Heart right ventricle (tissue), 16 donors: ENCODE measurements at places on chromosomes 16 and 17.

DNA sequence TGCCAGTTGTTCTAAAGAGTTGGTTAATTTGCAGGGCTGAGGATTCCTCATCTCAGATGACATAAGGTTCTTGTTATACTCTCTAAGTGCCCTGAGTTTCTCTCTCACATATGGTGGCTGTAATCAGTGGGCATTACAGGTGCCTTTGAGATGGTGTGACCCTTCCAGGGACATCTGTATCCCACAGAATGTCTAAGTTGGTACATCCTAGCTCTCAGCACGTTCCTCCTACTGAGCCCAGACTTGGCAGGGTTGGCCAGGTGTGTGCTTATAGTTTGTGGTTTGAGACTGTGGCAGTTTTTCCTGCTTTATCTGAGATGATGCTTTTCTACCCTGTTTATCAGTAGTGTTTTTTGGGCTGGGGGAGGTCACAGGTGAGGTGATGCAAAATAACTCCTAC lies 36.3 kb downstream of the SPECC1 start:
- DNase-seq = no peak

DNA sequence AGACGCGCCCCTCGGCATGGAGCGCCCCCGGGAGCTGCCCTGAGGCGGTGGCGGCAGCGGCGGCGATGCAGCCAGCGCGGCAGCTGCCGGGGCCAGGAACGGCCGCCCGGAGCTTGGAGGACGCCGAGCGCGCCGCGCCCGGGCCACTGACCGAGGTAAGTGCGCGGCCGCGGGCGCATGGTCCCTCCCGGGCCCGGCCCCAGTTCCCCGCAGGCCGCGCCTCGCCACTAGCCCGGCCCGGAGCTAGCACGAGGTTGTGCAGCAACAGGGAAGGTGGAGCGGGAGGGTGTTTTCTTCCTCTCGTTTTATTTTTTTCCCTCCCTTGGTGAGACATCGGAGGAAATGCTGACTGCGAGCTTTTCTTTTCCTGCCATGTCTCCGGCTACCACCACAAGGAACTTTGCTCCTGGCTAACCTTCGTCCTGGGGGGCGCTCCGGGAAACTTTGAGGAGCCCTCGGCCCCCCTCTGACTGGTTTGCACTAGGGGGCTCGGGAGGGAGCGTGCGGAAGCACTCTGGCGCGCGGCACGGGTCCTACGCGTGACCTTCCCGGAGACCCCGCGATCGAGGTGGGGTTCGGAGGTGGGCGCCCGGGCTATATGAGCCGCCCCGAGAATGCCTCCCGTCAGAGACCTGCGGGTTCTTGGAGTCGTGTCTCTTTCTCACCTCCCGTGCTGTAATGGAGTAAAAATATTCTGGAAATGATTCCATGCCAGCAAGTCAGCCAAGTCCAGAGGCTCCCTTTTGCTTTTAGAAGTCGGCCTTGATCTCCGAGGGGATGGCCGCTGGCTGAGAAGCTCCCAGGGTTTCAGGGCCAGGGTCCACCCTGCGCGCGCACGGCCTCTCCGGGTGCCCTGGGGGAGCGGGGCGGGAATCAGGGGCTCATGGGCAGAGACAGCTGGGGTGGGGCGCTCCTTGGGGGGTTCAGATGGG lies 868 bp downstream of the KCNJ12 start:
- peak; percentile 36 for DNase-seq

DNA sequence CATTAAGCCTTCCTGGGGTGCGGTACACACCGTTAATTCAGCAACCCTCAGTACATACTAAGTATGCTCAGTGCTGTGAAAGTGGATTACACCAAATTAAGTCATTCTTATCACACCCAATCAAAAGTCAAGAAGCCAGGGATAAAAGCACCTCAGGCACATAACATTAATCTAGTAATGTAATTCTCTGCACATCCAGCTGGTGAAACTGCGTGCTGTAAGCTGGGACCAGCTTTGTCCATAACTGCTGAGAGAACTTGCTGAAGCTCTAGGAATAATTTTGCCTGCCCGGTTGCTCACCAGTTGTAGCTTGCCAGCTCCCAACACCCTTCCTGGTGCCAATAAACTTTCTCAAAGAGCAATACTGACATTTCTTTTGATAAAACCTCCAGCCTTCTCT lies 44.9 kb downstream of the SLC47A1 start:
- no peak for DNase-seq

DNA sequence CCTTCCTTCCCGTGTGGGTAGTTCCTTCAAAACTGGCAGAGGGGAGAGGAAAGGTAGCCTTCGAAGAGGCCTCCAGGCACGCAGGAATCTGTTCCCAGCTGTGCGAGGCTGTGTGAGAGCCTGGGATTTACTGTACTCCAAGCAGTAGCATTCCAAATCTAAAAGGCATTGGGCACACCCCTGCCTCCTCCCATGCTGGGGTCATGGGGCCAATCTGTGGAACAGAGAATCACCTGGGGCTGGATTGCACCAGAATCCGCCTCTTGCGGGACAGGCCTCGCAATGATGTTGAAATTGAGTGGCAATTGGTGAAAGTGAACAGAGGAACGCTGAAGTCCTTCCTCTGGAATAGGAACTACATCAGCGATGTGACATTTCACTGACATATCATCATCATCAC lies 72.5 kb upstream of the IRX3 start:
- no peak for DNase-seq

DNA sequence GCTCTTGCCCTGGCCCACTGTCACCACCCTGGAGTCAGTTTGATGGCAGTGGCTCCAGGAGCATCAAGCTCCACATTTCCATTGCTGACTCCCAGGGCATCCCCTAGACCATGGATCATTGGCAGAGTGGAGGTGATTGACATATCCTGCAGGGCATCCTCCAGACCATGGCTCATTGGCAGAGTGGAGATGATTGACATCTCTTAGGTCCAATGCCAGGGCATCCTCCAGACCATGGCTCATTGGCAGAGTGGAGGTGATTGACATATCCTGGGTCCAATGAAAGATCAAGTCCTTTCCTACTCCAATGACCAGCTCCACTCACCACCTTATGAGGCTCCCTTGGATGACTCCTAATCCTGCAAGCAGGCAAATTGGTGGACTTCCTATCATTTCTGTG lies 174.3 kb upstream of the NLRP1 start:
- no peak for DNase-seq

DNA sequence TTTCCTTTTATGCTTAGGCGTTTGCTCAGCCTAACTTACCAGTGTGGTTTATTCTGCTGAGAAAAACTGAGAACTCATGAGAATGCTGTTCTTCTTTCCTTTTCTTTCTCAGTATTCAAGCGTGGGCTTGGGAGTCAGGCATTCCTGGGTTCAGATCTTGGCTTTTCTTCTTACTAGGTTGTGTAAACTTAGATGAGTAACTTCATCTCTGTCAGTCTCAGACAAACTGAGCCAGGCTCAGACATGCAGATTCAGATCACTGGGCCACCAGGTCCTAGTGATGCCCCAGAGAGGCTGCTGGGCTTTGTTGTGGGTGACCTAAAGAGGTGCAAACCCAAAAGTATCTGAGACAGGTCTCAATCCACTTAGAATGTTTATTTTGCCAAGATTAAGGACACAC lies 95.8 kb upstream of the MPHOSPH6 start:
- no peak for DNase-seq

GRCh38 chr17:1779571-1780131 lies 17.8 kb downstream of the SERPINF1 start:
- peak; percentile 85 for DNase-seq

DNA sequence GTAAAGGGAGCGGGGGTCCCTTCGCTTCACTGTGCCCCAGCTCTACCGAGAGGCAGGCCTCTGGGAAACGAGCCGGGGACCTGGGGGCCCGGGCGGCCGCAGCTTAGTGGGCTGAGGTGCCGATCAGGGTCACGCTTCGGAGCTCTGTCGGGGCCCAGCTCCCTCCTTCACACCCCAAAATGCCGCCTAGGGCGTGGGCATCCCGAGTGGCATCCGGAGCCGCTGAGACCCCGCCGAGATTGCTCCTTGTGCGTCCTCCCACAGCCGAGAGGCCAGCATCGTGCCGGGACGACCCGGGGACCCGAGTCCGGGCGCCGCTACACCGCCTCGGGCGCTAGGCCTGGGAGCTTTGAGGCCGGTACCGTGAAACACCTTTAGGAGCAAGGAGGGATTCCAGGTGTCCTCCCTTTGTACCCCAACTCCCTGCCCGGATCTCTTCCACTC lies 1.3 kb downstream of the SALL1 start:
- no peak for DNase-seq

GRCh38 chr16:88720396-88720970 lies 14.2 kb downstream of the CTU2 start:
- no peak for DNase-seq

GRCh38 chr17:58560511-58560910 lies 46.1 kb upstream of the MTMR4 start:
- DNase-seq = no peak

DNA sequence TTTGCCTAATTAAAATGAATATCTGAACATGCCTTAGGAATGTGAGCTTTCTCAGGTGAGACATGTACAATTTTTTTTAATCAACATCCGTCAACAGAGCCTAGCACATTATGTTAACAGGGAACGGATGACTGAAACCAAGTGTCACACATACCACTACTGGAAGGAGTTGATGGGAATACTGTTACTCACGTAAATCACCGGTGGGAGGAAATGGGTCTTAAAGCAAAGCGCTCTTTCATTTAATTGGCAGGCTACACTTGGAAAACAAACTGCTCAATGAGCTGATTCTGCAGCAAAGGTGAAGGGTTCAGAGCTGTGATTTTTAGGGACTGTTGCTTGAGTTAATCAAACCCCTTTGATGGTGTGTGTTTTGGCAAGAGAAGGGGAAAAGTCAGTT lies 4.8 kb downstream of the CPPED1 start:
- DNase-seq = no peak

GRCh38 chr17:49570540-49571242 lies 5.0 kb upstream of the NXPH3 start:
- no peak for DNase-seq

GRCh38 chr17:39617446-39618245 lies 9.1 kb upstream of the PPP1R1B start:
- DNase-seq = peak; percentile 71

GRCh38 chr17:5635949-5636348 lies 51.6 kb upstream of the NLRP1 start:
- no peak for DNase-seq

GRCh38 chr17:32156656-32157055 lies 14.4 kb downstream of the RHOT1 start:
- no peak for DNase-seq

- no peak for DNase-seq
These were observed 398.6 kb downstream of the CPPED1 start for GRCh38 chr16:12405089-12405488.

DNA sequence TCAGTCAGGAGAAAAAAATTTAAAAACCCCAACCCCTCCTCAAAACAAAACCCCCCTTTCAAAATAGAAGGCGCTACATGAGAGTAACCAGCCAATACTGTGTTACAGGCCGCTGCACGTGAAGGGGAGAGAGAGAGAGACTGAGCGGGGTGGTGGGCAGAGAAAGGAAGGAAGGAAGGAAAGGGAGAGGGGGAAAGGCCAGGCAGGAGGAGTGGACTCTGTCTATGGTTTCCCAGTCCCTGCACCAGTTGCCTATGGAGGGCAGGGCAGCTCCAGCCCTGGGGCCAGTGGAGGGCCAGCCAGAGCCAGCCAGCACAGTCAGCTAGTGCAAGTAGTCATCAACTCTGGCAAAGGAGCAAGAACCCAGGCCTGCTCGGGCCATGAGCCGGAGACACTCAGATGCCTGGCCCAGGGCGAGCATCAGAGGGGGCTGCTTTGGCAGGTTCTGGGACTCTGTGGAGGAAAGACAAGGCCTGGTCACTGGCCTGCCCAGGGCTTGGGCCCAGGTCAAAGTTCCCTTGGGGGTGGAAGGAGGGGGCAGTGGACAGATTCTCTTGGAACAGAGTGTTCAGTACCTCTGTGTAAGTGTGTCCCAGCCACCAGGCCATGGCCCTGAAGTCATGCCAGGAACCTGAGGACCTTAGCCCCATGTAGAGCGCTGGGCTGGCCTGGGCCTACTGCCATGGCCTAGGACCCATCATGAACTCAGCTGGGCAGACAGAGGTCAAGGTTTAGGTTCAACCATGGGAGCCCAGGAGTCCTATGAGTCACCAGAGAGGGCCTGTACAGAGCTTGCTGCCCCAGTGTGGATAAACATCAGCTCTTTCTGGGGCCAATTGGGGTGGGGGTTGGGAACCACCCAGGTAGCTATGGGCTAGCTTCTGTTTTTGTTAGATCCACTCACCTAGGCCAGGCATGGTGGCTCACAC lies 7.3 kb upstream of the GFOD2 start:
- no peak for DNase-seq
